Activated T-cell treated with anti-CD3 and anti-CD28 coated beads, Interleukin-2, amount 50 U/mL, for 48 hours (primary cell): ENCODE measurements at places on chromosomes 4 and X.

GRCh38 chr4:103012551-103012950, 7.0 kb downstream of the SLC9B1 start:
- DNase-seq = no peak

DNA sequence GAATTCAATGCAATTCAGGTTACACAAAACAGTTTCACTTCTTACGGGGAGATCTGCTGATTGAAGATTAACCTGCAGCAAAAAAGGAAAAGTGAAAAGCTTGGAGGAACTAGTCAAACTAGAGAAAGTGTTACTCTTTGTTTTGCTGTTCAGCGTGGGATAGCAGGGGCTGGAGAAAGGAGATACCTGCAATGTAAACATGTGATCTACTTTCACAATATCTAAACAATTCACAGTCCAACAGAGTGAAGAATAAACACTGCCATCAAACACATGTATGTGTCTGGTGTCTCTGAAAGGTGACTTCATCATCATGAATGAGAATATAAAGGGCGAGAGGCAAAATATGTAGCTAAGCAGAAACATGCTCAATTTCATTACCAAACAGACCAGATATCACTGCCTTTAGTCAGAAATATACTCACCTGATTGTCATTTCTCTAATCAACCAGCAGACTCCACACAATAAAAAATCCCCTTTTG, 26.4 kb downstream of the NIPAL1 start:
- no peak for DNase-seq

DNA sequence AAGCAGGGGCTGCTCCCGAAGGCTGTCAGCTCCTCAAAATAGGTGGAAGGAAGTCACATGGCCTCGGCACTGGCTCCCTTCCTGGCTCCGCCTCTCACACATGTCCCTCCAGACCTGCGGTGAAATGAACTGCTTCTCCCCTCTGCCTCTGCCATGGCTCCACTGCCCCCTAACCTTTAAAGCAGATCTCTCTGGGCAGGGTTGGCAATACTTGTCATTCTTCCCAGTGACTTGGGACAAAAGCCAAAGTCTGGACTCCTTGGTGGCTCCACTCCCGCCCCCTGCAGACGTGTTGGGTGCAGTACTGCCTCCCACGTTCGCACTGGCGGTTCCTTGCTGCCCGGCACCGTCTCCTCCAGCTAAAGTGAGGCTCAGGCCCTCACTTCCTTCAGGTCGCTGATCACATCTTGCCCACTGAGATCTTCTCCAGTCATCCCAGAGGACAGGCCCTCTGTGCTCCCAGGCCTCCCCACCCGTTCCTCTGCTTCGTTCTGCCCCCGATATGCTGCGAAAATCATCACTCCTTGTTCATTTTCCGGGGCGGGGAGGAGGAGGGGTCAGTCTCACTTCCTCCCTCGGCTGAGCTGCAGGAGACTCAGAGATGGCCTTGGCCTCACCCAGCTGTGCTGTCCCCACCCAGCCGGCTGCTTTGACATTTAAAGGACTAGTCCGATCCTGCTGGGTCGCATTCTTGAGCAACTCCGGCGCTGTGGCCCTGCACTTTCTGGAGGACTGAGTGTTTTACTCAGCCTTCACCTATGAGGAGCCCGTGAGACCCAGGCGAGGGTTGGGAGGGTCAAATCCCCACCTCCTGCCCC, 97.4 kb downstream of the PHKA2 start:
- DNase-seq = peak; percentile 69

- DNase-seq = no peak
Observed at GRCh38 chr4:185708348-185708747, 103.6 kb downstream of the SORBS2 start.

DNA sequence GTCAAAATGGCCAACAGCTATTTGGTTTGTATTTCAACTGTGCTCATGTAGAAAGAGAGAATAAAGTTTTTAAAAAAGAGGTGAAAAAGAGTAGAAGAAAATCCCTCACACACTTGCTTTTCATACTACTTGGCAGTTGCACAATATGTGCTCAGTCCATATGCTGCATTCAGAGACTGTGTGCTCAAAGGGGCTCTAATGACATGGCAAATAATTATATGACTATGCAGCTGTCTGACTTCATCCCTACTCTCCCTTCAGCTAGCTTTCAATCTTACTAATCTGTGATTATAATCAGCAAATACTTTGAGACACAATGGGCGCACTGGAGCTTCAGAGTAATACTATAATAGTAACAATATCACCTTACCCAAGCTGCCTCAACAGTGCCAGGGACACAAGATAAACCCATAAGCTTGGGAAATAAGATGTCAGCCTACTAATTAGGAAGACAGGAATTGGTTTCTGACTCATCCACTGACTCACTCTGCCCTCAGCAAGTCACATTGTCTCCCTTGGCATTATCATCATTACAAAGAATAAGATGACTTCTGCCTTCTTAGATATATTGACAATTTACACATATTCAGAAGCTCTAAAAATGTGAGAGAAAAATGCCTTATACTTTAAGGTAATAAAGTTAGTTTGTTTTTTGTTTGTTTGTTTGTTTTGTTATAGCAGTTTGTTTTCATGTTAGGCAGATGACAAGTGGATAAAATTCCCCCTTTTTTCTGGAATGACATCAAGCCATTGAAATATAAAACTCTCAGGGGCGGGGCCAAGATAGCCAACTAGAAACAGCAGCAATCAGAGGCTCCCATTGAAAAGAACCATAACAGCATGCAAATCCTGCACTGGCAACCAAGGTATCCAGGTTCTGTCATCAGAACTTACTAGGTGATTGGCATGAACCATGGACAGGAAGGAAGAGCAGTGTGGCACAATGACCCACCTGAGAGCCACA, 311.6 kb downstream of the FAM133A start:
- DNase-seq = no peak

- no peak for DNase-seq
Observed at GRCh38 chr4:147981305-147981704, 249.4 kb downstream of the ARHGAP10 start.

- DNase-seq = no peak
Observed at GRCh38 chr4:108139089-108139488, 29.6 kb downstream of the LEF1 start.

DNA sequence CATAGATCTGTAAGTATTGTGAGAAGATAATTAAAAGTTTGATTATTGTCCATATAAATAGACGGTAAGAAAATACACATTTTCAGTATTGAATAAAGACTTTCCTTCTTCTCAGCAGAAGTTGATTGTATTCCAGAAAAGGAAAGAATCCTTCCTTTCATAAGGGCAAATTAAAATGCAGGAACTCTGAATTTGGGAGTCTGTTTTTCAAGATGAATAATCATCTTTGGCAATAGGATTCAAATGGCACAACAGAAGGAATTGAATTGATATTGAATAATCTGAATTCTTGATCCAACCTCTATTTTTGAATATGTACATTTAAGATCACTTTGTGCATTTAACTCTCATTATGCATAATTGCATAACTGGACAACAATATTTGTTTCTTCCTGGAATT, 149.3 kb downstream of the DMD start:
- DNase-seq = no peak

- no peak for DNase-seq
Observed at GRCh38 chr4:17930256-17930655, 91.3 kb downstream of the LCORL start.

DNA sequence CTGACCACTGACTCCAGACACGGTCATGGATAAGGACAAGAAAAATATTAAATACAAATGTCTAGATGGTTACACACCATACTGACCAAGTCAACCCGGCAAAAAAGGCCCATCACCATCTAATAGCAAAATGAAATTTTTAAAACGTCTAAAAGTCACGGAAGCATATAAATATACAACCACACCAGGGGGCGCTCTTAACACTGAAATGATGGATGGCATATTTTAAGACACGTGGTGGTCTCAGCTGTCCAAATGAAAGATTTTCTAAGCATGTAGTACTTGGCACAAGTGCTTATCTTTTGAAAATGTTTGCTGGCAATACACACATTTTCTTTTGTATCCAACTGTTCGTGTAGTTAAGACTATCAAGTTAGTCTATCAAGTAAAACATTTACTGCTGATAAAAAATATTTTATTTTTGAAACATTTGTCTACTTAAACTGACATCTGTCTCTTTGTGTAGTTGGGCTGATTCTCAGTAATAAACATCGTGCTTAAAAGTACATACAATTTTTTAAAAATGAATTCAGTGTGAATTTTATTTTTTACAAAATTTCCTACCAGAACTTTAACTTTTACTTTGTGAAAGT, 64.6 kb downstream of the COX7B2 start:
- peak; percentile 35 for DNase-seq

DNA sequence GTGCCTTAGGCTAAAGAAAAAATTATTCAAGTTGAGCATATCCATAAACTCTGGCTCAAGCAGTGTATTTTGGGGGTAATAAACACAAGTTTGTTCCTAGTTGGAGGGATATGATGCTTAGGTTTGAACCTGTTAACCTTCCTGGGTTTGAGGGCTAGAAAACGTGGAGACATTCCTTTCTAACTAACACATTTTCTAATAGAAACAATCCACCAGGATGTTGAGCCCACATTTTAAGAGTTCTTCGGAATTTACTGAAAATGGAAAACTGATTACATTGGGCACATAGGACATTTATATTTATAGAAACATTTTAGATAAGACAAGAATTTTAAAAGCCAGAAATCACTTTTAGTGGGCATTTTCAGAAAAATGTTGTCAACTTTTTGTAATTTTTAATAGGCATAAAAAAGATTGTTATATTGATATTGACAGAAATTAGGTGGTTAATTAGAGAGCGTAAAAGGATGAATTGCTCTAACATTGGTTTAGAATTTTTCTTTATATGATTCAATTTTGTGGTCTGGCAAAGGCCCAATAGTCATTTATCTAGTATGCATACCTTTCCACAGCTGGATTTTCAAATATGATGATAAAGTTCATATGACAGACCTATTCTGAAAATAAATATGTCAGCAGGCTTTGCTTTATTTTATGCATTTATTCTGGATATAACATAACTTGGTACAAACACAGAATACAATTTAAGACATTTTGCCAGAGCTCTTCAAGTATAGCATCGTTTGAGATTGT, 49.2 kb downstream of the CEP44 start:
- DNase-seq = no peak

GRCh38 chrX:130578906-130579305, 177.1 kb downstream of the RBMX2 start:
- DNase-seq = no peak
